HL-60 (cell line): ENCODE measurements at places on chromosomes 12 and 14.

- no peak for DNase-seq
These were observed 45.2 kb downstream of the DHRS2 start for GRCh38 chr14:23681337-23681736.

DNA sequence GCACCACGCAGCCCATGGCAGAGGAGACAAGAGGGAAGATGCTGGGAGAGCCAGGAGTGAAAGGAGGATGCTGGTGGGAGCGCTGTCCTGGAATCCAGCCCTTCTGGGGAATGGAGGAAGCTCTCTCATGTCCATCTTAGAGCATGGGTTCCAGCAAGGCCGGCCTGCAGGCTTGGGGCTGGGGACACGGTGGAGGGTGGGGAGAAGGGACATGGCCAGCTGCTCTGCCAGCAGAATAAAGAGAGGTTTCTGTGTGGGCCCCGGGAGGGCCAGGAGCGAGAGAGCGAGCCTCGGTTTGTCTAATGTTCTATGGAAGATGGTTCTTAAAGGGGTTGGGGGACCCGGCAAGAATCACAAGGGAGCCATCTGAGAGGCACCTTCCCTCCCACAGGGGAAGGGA, 60.2 kb downstream of the RIMBP2 start:
- DNase-seq, result no peak

- DNase-seq, result no peak
These were observed 23.4 kb upstream of the CTDSP2 start for GRCh38 chr12:57869927-57870318.

DNA sequence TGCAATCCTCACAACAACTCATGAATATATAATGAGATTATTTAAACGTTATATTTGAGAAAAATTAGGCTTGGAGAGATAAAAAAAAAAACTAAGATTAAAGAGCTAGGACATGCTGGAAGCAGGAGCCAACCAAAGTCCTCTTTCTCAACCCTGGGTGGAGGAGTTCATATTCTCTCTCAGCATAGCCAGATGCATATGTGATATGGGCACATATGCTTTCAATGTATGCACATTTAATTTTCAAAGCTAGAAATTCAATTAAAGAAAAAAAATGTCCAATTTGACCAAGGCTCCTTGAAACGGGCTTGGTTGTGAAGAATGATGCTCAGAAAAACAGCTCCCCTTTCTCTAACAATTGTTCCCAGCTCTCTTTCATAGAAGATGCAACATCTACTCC, 61.9 kb upstream of the GRIP1 start:
- DNase-seq, result no peak

DNA sequence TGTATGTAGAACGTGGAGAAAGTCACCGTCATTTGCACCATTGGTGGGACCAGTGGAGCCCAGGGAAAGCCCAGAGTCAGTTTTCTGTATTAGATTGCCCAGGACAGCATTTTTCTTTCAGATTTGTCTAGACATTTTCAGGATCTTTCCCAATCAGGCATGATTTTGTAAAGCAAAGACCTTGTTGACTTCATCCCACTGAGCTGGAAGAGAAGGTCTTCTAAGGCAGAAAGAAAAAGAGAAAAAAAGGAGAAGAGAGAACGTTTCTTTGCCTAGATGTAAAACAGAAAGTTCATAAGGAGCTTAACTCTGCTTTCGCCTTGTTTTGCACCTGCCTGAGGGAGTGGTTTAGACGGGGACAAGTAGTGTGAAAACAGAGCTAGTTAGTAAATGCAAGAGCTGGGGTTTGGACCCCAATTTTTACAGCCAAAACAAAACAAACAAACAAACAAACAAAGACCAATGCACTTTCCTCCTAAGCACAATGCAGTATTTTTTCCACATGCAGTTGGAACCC, 273.1 kb downstream of the ZFP36L1 start:
- no peak for DNase-seq

- no peak for DNase-seq
These were observed 12.0 kb upstream of the SLC2A14 start for GRCh38 chr12:7884689-7885088.

GRCh38 chr14:90454041-90455000, 57.5 kb downstream of the CALM1 start:
- DNase-seq, result no peak

- no peak for DNase-seq
These were observed 997 bp downstream of the PLEKHG7 start for GRCh38 chr12:92703786-92704185.

DNA sequence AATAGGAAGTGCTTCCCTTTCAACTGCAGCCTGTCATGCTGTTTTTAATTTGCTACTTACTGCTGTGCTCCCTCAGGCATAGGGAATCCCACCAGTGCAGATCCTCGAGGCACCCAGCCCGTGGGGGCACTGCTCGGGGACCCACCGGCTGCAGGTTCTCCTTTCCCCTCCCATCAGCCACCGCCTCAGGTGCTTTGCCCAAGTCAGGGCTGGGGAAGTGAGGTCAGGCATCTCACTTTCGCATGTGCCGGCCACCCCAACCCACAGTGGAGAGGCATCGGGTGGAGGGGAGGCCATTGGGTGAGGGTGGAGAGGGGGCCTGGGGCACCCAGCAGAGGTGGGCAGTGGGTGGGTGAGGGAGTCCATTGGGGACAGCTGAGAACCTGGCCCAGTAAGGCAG, 41.9 kb upstream of the MAX start:
- DNase-seq, result no peak

GRCh38 chr12:64729909-64730587, 29.2 kb downstream of the GNS start:
- DNase-seq, result no peak

GRCh38 chr12:49703647-49704137, 3.5 kb downstream of the FMNL3 start:
- DNase-seq, result no peak

DNA sequence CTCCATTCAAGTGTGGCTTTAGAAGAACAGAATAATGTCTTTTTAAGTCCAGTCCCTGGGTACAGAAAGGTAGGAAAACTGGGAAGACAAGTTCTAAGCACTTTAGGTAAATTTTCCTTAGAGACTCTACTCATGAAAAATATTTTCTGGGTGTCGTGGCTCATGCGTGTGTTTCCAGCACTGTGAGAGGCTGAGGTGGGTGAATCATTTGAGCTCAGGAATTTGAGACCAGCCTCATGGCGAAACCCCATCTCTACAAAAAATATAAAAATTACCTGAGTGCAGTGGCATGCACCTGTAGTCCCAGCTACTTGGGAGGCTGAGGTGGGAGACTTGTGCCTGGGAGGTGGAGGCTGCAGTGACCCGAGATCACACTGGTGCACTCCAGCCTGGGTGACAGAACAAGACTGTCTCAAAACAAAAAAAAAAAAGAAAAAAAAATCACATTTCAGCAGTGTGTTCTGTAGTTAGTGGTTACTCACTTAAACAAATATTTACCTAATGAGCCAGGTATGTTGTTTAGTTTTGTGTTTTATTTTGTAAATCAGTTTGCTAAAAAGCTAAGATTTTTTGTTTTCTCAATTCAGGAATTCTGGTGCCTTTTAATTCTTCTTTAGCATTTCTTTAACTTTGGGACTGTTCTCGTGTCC, 52.3 kb upstream of the RD3L start:
- no peak for DNase-seq

GRCh38 chr12:109483346-109483745, 5.9 kb downstream of the UBE3B start:
- no peak for DNase-seq
